Foreskin fibroblast (primary cell): ENCODE measurements at places on chromosomes 12 and 14.

DNA sequence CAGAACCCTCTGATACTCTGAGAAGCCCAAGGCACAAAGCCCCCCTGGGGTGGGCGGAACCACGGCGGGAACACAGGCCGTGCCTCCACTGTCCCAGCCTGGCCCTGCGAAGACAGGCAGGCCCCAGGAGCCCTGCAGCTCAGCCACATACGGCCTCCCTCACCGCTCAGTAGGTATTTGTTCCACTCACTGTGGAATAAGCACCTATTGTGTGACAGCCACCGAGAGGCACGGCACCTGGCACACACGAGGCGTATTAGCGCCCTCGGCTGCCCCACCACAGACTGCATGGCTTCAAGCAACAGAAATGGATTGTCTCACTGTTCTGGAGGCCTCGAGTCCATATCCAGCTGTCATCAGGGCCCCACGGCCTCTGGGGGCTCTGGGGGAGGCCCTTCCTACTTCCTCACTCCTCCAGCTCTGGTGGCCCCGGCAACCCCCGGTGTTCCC lies 66.3 kb downstream of the NCOR2 start:
- no peak for DNase-seq

- DNase-seq = no peak
Measured at GRCh38 chr14:63322897-63323573, 4.3 kb upstream of the GPHB5 start.

- no peak for DNase-seq
Measured at GRCh38 chr12:15411842-15412241, 89.5 kb downstream of the PTPRO start.

- no peak for DNase-seq
Measured at GRCh38 chr14:86865934-86866333, 1127.0 kb downstream of the GALC start.

DNA sequence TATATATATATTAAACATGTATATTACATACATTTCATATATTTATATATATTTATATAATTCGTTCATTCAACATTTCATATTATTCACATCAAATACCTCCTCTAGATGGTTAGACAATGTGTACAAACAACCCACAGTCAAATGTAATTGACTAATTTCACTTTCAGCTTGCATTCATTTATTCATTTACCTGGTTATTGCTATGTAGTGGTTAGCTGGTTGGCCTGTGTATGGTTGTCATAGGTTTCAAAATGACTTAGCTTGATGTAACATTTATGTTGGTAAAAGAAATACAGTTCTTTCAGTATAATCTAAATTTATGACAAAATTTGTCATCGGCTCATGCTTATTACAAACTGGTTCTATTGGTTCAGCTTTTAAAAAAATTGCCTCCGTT lies 389 bp downstream of the OR4K13 start:
- no peak for DNase-seq

DNA sequence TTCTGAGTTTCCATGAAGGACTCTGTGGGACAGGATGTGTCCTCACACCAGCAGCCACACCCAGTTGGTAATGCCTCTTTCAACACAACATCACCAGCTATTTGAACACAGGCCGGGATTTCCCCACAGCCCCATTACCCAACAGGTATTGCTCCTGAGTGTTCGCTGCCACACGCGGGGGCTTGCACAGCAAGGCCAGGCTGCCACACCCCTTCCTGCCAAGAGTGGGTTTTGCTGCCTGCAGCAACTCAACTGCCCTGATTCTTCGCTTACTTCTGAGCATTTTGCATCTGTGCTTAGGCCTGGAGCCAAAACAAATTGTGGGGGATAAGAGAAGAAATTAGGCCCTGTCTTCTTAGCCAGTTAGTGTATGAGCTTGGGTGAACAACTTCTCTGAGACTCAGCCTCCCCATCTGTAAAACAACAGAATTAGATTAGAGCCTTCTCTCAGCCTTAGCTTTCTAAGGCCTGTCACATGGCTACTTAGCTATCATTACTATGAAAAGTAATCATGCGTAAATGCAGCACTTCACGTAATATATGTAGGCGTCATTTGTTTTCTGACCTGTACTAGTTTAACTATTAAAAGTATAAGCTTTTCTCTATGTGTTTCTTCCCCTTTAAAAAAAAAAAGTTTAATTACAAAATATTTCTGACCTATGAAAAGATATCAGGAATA lies 20.0 kb downstream of the CKAP4 start:
- DNase-seq = peak; percentile 31

DNA sequence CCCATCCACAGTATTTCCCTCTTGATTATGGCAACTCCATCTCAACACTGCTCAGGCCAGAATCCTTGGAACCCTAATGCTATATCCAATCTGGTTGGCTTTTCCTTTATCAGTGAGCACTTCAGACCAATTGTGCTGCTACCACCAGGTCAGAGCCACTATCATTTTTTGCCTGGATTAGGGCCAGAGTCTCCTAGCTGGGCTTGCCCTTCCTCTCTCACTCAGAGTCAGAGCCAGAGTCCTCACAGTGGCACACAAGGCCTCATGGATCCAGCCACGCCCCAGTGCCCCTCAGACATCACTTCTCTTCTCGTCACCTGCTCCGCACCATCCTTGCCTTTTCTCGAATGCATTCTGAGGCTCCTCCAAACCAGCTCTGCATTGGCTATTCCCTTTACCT lies 211.1 kb downstream of the ANO6 start:
- no peak for DNase-seq

GRCh38 chr14:92039063-92039718 lies 668 bp downstream of the TRIP11 start:
- peak; percentile 59 for DNase-seq
